NCI-H345 (cell line): ENCODE measurements at places on chromosomes 2 and 18.

DNA sequence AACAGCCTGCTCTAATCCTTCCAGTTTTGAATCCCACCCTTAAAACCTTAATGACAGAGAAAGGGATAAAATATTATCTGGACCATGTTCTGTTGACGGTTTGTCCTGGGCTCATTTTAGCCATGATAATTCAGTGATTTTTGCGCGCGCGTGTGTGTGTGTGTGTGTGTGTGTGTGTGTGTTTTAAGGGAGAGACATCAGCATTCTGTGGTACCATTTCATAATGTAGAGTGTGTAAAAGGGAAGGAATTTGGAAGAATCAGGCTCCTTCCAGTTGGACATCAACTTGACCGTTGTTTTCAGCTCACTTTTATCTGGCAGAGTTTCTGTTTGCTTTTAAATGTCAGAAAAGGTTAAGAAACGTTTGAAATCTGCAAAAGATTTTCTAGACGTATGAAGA, 535.5 kb downstream of the TNS1 start:
- no peak for DNase-seq

GRCh38 chr18:48176909-48177308, 232.3 kb downstream of the ZBTB7C start:
- no peak for DNase-seq

DNA sequence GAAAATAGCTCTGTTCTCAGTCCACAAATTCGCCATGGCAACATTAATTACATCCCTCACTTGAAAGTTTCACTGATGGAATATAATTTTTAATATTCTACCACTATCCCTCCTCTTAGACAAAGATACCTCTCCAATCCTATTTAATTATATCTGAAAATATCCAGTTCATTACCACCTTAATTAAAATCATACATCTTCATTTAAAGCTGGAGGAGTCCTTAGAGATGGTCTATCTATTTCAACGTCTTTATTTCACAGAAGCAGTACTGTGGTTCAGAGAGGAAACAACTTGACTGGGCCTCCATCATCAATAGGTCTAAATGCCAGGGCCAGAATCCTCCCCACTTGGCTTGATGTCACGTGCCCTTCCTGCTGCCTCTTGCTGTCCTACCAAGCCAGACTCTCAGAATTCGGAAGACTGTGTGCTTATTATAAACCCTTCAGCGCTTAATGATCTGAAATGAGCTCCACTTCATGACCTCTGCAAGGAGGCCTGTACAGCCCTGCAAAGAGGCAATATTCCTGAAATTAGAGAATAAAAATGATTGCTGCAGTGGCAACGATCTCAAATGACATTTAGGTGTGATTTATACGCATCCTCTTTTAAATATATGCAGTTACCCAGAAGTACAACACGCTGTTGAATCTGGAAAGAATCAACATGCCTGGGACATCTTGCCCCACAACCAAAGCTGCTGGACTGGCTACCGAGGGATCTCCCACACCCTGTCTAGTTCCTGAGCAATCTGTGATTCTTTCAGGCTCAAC, 146.3 kb downstream of the TMEM163 start:
- DNase-seq, result no peak

DNA sequence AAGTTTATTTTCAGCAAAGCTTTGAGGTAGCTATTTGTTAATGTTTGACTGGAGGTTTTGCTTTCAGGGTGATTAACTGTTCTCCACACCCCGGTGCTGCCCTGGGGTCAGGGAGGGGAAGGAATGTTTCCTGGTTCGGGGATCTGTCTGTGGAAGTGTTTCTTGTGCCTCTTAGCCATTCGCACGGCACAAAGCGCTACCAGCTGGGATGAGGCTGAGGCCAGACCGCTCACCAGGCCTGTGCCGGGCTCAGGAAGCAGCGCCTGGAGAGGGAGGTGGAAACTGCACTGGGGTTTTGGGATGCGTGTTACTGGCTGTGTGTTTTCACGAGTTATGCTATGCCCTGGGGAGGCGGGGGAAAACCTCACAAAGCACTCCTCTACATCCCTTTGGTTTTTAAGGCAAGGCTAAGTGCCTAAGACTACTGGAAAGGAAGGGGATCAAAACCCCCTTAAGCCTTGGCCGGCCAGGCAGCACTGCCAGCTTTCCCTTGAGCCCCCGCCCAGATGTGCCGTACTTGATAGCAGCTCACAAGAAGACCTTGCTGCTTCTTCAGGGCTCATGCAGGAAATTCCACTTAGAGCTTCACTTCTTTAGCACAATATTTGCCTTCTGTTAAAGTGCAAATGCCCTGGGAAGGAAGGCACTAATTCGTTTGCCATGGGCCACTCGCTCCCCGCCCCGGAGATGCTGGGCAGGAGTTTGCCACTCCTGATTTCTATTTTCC, 65.7 kb upstream of the CNGA3 start:
- no peak for DNase-seq

- DNase-seq, result no peak
Observed at GRCh38 chr18:78939105-78939504, 40.5 kb upstream of the SALL3 start.

DNA sequence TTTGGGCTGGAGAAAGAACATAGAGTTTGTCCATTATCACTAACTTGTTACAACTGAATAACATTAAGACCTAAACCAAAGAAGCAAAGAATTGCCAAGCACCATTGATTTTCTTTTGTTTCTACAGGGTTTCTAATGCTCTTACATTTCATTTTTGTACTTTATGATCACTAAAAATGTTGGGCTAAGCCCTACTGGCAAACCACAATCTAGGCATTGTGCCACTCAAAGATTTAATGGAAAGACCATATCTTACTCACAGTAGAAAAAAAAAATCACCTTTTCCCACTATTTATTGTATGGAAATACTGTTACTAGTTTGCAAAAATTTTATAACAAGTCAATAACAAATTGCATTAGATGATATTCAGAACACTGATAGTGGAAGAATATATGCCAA, 447.4 kb upstream of the PKDCC start:
- no peak for DNase-seq

GRCh38 chr18:54630963-54631362, 39.9 kb downstream of the DYNAP start:
- no peak for DNase-seq

DNA sequence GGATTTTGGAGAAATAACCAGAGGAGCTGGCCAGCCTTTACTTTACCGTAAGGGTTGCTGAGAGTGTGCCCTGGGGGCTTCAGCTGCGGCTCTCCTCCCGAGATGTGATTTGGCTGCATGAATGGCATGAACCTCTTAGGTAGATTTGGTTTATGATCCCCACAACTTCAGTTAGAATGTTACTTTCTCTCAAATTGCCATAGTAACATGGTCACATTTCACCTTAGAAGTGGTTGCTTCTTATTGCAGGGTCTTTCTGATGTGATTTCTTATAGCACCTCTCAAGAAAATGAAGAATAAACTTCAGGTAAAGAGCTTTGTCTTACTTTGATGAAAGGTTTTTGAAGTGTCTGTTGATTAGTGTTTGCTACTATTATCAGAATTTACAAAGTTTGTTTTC, 5.6 kb downstream of the PLCL1 start:
- DNase-seq, result no peak
